EH (cell line): ENCODE measurements at places on chromosomes 5 and 9.

DNA sequence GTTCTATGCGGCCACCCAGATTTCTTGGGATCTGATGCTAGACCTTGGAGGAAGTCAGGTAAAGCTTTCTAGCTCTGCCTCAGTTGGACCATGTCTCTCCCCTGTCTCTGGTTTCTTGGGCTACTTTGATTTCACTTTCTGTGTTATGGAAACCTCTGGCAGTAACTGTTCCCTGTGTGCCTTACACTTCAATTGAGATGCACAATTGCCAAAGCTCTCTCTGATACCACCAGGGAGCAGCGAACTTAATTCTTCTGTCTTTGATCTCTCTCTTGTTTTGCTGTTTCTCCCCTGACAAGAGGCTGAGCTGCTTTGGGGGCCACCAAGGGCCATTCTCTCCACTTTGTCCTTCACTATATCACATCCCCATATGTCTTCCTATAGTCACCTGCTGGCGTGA lies 61.4 kb downstream of the PGM5 start:
- no peak for DNase-seq

- DNase-seq, result peak; percentile 9
Observed at GRCh38 chr5:14870337-14871213, 1.0 kb downstream of the ANKH start.

DNA sequence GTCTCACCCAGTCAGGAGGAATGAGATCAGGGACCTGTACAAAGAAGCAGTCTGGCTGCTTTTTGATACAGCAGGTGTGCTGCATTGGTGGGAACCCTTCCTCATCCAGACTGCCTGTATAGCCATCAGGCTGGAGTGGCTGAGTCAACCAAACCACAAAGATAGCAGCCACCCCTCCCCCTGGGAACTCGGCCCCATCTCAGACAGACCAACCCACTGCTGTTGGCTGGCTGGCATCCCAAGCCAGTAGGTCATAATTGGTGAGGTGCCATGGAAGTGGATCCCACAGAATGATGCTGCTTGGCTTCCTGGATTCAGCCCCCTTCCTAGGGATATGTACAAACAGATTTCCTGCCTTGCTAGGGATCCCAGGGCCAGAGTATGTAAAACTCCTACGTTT lies 60.9 kb downstream of the YTHDC2 start:
- peak; percentile 88 for DNase-seq

GRCh38 chr5:32767948-32768467 lies 56.9 kb downstream of the NPR3 start:
- DNase-seq, result peak; percentile 97

- no peak for DNase-seq
Observed at GRCh38 chr5:56512313-56512996, 279.3 kb upstream of the ANKRD55 start.

GRCh38 chr5:172175263-172175719 lies 12.7 kb downstream of the STK10 start:
- peak; percentile 15 for DNase-seq
